Thoracic aorta (tissue), 2 donors: ENCODE measurements at places on chromosomes 3 and 15.

GRCh38 chr15:59237119-59237855 lies 30.6 kb downstream of the LDHAL6B start:
- DNase-seq: no peak

DNA sequence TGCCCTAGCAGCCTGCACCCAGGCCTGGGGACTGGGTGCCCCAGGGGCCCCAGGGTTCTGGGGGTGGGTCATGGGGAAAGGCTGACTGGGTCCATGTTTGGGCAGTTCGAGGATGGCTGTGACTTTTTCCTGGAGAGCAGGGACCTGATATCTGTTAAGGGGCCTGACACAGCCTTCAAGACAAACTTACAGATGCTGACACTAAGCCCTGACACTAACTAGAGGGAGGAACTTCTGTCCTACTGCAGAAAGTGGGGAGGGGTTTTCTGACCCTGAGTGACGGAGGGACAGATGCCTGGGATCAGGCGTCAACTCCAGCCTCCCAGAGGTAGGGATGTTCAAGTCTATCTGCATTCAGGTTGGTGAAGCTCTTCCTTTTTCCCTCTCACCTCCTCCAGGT lies 45.0 kb upstream of the SLC6A11 start:
- DNase-seq: no peak

DNA sequence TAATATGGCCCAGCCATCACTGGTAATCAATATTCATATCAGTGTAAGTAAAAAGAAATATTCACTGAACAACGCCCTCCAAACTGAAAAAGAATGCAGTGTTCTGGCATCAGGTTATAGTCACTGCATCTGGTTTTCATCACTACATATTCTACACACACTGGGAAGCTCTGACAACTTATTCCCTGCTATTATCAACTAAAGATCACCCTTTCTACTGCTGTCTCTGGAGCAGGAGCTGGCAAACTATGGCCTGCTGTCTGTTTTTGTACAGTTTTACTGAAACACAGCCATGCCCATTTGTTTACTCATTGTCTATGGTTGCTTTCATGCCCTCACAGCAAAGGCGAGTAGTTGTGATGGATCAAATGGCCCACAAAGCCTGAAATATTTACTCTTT lies 35.3 kb downstream of the TUBGCP4 start:
- no peak for DNase-seq

- no peak for DNase-seq
These were observed 85.6 kb downstream of the PDCD6IP start for GRCh38 chr3:33883951-33884561.

DNA sequence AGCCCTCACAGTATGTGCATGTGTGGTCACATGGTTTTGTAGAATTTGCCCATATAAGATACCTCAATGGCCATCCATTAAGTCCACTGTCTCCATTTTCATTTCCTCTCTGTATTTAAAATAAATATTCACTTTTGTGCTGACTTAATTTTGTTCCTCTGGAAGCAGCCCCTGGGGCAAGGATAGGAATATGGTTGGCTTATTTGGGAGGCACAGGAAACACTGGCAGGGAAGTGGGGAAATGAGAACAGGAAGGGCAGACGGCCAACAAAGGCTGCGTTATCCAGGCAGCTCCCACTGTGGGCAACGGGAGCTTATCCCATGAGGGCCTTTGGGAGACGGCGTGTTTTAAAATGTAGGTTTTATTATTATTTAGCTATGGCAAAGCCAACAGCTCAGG lies 148.6 kb downstream of the SHQ1 start:
- no peak for DNase-seq

GRCh38 chr3:157438194-157438730 lies 1.6 kb downstream of the PTX3 start:
- DNase-seq: no peak
